A549 treated with AZD2906 at 1 μM for 4 hours (cell line): ENCODE measurements at places on chromosomes 13 and 19. TPM values are rescaled to one million over a fixed set of nuclear protein-coding genes. Genes with fewer than 3 reads are reported as not detected.

Gene HPN
- 0.08 to 0.11 TPM (median 0.09 TPM) in 5 replicates for total RNA-seq

Gene TUBB4A
- 6.7 to 7.3 TPM (median 7.0 TPM) in 5 replicates for total RNA-seq

Gene C1QTNF9
- not detected in 5 replicates for total RNA-seq

Gene GAPDHS
- 0.08 to 0.14 TPM (median 0.10 TPM) in 5 replicates for total RNA-seq

Gene RAVER1
- total RNA-seq = 22.9 to 30.6 TPM (median 28.8 TPM) in 5 replicates

Gene MAST1
- total RNA-seq = 1.4 to 2.1 TPM (median 1.6 TPM) in 5 replicates

Gene TNFSF11
- total RNA-seq = not detected in 5 replicates

Gene ZNF329
- 2.7 to 3.2 TPM (median 3.0 TPM) in 5 replicates for total RNA-seq

Gene CRX
- not detected in 5 replicates for total RNA-seq

Gene STOML3
- total RNA-seq = not detected in 5 replicates
